Right lung (tissue), 10 donors: ENCODE measurements at places on chromosomes 6 and 20. TPM values are rescaled to one million over a fixed set of nuclear protein-coding genes. Genes with fewer than 3 reads are reported as not detected.

GRCh38 chr6:88749849-88750248, 213.6 kb downstream of the RNGTT start:
- no peak for DNase-seq

- DNase-seq, result no peak
Observed at GRCh38 chr20:25289886-25290597, 42.2 kb downstream of the PYGB start.

- DNase-seq, result no peak
Observed at GRCh38 chr6:62286470-62286843, 432 bp upstream of the KHDRBS2 start.

GRCh38 chr6:134230087-134230700, 87.7 kb downstream of the SGK1 start:
- no peak for DNase-seq

The GNAS-AS1 gene
- 0.55 TPM for polyA plus RNA-seq

The PSMB9 gene
- 13.6 TPM for polyA plus RNA-seq

The OTOR gene
- polyA plus RNA-seq, result not detected

- no peak for DNase-seq
Observed at GRCh38 chr6:75618437-75618836, 16.8 kb downstream of the SENP6 start.

The NR2E1 gene
- polyA plus RNA-seq, result not detected

DNA sequence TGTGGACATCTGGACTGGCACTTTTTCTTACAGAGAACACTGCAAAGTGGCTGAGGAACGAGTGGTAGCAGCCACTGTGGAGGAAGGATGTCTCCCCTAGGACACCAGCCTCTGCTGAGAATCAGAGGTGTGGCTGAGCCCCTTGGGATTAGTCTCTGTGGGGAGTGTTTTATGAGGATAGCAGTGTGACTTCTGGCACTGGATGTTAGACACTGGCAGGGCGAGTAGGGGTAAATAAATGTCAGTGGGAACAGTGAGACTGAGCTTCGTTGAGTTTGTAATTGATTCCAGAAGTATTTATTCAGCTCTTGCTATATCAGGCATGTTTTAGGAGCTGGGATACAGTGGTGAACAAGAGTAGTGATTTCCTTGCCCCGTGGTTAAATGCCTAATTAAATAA, 124.0 kb downstream of the JARID2 start:
- no peak for DNase-seq

The CLPSL2 gene
- polyA plus RNA-seq, result not detected

- DNase-seq, result no peak
Observed at GRCh38 chr20:63060057-63060991, 53.6 kb upstream of the BHLHE23 start.

The SGK1 gene
- 111 TPM for polyA plus RNA-seq

DNA sequence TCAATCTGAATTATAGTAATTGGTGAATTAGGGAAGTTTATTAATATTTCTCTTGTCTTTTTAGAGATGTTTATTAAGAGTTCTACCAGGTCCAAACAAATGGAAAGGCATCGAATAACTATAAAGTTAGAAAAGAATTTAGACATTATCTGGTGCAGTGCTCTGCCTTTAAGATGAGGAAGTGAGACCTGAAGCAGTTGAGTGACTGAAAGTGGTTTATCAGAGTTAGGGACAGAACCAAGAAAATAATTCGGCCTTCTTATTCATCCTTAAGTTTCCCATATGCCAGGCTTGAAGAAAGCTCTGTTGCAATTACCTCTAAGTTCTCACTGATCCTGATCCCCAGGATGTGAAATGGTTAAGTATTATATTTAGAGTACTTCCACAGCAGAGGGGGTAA, 94.2 kb upstream of the FLRT3 start:
- DNase-seq, result no peak

DNA sequence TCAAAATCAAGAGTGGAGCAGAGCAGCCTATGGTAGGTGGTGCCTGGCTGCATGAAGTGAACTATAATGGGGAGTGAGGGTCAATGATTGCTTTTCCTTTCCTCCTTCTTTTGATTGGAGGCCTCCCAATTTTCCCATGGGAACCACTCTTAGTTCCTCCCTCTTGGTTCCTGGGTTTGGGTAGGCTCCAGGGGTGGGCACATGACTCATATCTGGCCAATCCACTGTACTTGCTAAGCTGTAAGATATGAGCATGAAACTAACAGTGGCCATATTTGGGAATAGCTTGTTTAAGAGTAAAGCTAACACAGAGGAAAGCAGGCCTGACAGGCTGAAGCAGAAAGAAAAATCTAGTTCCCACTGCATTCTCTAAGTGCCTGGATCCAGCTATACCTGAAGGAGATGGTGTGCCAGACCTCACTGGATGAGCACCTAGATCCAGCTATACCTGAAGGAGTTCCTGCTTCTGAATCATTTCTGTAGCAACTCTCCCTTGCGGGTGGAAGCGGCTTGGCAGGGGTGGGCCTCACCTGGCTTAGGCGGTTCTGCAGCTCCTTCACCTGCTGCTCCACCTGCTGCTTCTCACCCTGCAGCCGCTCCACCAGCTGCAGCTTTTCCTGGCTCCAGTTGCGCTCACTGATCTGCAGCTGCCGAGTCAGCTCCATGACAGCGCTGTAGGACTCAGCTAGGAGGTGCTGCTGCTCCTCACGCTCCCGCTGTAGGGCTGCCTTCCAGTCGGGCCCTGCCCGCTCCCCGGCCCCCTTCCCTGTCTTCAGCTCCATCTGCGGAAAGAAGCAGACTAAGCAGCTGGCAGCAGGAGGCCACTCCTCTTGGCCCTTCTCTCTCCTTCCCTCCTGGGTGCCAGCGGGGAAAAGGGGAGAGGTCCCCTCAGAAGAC, 29.0 kb upstream of the DSN1 start:
- no peak for DNase-seq

GRCh38 chr6:159701413-159701999, 8.5 kb upstream of the SOD2 start:
- no peak for DNase-seq

The SRMS gene
- polyA plus RNA-seq, result 0.12 TPM

The ZSCAN9 gene
- polyA plus RNA-seq, result 34.9 TPM

GRCh38 chr6:64717281-64717680, 989.7 kb downstream of the EYS start:
- no peak for DNase-seq
